ENCODE measurements at places on chromosomes 13 and 19.

DNA sequence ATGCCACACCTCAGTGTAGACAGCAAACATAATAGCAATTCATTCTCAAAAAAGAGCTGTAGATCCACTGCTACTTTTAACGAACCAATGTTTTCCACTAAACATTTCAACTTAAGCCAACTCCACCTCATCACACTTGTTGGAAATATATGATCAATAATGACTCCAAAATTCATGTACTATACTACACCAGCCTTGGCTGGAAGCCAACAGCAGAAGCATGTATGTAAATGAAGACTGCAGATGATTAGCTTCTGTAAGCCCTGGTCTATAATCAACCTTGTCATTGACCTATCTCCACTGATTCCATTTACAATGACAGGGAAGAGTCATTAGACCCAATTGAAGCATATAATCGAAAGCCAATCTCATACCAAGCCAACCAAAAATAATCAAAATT is 71.7 kb downstream of the STK24 start:
- DNase-seq, result no peak

GRCh38 chr13:95117092-95117491 is 184.2 kb downstream of the ABCC4 start:
- no peak for DNase-seq

DNA sequence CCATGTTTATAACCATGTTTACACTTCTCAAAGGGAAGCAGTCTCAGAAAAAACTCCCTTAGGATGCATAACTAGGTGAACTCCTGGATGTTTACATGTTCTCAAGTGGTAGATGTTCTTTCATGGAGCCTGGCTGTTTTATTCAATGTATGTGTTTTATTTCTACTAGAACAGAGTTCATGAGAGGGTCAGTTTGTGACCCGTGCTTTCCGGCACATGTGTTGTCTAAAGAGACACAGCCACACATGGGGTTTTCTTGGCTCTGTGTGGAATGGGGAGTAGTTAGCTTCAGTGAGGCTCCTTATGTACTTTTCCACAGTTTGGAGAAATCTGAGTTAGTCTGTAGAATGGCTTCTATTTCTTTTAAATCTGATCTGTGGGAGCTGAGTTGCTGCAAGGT is 60.9 kb downstream of the ATP8A2 start:
- no peak for DNase-seq

GRCh38 chr19:52415711-52416110 is 13.2 kb upstream of the ZNF534 start:
- DNase-seq, result no peak

DNA sequence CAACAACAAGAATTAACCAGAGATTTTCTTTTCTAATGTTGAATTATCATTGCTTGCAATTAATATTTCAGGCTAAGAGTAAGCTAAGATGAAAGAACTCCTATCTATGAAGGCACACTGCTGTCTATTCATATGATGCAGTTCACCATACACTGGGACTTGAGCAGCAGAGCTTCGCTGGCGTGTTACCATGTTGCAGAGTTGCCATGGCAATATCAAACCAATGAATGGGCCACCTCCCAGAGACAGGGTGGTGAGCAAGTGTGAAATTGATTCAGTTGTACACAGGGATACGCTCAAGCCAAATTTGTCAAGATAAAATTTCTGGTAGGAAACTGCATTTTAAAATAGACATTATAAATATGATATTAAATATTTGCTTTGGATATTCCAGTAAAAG is 69.3 kb upstream of the MYO16 start:
- DNase-seq, result no peak

DNA sequence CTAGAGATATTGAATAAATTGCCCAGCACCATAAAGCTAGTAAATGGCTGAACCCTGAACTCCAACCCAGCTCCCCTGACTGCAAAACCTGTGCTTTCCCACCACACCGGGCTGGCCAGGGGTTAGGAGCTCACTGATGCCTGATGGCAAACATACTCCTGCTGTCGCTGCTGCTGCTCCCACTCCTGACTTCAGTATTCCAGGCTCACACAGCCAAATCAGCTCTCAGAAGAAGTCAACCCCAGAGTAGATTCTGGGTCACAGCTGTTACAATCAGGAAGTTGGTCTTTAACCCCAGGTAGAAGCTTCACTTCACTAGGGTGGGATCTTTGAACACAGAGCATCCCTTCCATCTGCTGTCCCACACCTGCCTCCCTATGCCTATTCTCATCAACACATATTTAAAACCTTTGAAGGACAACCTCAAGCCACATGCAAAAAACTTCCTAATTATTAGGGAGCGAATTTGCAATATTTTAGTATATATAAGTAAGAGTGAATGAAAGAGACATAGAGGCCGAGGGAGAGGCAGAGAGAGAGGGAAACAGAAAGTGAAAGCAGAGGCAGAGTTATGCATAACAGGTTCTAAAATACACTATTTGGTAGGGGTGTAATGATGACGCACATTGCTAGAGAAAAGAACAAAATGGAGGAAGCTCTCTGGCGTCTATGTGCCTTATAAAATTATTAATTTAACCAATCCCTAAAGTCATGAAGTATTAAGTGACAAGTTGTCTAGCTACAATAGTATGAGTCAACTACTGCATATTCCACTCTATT is 99.4 kb upstream of the SERP2 start:
- peak; percentile 16 for DNase-seq

DNA sequence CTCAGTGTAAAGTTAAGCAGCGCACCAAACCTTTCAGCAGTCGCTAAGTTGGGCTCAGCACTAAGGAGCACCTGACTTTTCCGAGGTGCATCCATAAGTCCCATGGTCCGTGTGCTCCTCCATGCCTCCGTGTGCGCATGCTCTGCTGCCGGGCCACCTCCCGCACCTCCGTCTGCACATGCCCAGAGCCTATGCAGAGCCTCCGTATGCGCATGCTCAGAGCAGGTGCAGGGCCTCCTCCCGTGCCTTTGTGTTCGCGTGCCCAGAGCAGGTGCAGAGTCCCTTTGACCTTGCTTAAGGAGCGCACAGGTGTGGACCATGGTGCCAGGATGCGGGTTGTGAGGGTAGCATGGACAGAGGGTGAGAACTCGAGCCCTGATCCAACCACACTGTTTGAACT is 46.0 kb downstream of the ATP11A start:
- no peak for DNase-seq

DNA sequence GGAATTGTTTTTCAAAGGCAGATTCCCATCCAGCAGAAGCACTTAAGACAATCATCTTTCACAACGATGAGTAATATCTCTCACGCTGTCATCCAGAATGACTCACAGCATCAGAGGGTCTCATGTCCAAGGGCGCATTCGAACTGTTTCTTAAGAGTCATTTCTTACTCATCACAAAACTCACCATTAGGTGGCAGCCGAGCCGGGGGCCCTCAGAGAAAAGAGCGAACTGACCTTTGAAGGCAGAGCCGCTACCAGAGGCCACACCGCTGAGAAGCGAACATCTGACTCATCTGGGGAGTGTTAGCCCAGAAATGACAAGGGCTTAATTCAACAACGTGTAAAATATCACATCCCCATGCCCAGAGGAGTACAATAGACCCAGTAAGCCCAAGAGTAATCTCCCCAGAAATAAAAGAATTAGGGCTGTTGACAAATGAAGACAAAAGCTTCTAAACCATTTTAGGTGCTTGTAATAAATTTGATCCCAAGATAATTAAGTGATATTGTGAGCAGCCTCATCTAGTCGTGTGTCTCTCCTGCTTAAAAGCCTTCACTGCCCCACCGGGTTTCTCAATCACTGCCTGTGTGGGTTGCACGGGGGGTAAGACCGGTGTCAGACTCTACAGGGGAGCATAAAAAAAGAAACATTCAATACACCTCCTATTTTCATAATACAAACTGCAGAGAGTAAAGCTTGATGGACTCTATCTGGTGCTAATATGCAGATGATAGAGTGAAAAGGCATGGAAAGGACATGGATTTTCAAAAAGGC is 96.2 kb downstream of the CYSLTR2 start:
- DNase-seq, result peak; percentile 49

DNA sequence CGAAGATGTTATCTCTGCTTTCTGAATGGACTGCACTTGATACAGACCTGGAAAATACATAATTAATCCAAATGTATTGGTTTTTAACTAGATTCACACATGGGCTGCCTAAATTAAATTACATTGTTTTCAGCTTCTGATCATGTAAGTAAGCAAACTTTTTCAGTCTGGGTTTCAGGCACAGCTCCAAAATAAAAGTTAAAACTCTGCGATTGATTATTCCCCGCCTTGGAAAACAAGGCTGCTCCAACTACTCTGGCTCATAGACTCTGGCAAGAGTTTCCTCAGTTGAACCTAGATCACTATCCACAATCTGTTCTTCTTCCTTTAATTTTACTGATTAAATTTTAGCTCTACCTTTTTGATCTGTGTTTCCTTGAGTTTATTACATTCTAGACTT is 526.0 kb upstream of the SPRY2 start:
- DNase-seq, result no peak

DNA sequence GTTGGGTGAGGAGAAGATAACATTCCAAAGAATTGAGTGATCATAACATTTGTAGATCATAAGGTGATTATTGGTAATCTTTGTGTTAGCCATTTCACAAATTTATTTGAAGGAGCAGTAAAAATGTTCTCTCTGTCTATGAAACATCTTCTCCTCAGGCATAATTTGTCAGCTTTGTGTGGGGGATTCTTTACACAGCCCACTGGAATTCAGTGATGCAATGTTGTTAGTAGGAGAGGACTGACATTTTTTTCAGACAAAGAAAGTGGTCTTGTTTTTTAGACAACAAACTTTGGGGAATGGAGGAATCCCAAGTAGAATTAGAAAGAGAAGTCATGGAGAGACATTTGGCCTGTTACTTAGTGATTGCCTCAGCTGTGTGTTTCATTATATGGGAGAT is 100.3 kb downstream of the ITGBL1 start:
- DNase-seq, result no peak

DNA sequence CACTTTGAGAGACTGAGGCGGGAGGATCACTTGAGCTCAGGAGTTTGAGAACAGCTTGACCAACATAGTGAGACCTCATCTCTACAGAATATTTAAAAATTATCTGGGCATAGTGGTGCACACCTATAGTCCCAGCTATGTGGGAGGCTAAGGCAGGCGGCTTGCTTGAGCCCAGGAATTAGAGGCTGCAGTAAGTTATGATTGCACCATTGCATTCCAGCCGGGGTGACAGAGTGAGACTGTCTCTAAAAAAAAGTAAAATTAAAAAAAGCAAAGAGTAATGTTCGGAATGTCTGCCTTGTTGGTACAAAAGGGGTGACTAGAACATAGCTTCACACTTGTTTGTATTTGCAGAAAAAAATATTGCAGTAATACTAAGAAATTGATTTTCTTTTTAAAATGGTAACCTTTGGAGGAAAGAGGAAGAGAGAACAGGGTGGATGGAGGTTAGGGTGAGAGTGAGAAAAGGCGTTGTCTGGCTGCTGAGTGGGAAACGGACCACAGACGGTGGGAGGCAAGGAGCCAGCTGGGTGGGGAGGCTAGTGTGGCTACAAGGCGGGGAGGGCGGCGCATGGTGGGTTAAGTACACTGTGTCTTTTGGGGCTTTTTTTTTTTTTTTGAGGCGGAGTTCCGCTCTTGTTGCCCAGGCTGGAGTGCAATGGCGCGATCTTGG is 10.2 kb downstream of the PPP1R14A start:
- DNase-seq, result no peak

GRCh38 chr13:49183672-49184325 is 36.3 kb upstream of the MLNR start:
- DNase-seq, result no peak

DNA sequence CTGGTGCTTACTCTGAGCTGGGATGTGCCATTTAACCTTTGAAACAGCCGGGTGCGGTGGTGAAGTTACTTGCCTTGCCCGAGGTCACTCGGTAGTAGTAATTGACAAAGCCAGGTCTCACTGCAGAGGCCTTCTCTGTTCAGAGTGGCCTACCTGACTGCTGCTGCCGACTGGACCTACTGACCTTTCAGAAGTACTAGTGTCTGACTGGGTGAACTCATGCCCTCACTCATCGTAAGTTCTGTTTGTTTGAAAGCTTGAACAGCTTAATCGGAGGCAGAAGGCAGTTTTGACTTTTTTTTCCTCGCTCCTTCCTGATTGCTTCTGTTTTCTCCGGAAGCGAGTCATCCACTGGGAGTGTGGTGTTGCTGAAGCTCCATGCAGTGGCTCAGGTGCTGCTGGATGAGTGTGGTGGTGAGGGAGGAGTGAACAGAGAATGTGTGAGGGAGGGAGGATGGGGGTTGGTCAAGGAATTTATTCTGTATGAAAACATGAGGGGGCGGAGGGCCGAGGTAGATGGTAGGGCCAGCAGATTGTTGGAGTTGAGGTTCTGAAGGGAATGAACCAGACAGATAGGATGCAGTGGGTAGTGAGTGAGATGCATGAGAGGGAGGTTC is 2.7 kb downstream of the SPINT2 start:
- DNase-seq, result no peak

- DNase-seq, result no peak
These were observed 40.6 kb upstream of the EEF1AKMT1 start for GRCh38 chr13:20814224-20814910.

GRCh38 chr13:96948127-96948526 is 46.1 kb downstream of the OXGR1 start:
- no peak for DNase-seq
